ENCODE measurements at places on chromosomes 6 and 20. TPM values are rescaled to one million over a fixed set of nuclear protein-coding genes. Genes with fewer than 3 reads are reported as not detected.
A peak's percentile ranks its signal among the peaks of the same experiment; 100 is the strongest.

The SCRT2 gene
- not detected for polyA plus RNA-seq

GRCh38 chr6:154318721-154319120 lies 37.9 kb downstream of the IPCEF1 start:
- DNase-seq = no peak

GRCh38 chr6:16592223-16592911 lies 168.9 kb downstream of the ATXN1 start:
- DNase-seq = no peak

GRCh38 chr6:128513878-128514277 lies 6.5 kb downstream of the PTPRK start:
- DNase-seq = no peak

- no peak for DNase-seq
Measured at GRCh38 chr20:21515300-21516179, 1.7 kb upstream of the NKX2-2 start.

DNA sequence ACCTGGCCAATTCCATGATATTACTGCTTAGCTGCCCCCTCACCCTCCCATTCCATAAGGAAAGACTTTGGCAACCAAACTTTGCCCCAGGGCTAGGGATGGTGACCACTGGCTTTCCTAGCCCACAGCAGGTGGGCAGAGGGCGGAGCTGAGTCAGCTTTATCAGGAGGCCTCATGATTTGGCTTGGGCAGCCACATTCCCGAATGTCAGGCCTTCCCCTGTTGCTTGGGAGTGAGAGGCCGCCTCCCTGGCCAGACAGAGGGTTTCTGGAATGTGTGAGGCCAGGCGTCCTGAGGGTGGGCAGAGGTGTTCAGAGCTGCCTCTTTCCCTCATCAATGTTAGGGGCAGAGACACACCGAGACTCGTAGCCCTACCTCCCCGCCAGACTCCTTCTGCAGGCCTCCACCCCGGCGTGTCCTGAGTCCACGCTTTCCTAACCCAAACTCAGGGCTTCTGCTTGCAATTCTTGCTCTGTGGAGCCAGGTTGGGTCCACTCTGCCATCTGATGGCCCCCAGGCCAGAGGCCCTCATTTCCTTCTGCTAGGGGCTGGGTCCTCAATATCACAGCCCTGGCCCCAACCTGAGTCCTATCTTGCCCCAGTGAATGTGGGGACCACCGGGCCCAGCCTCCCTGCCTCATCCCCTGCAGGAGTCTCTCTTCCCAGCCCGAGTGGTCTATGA lies 19.3 kb downstream of the UQCC2 start:
- no peak for DNase-seq

The NFS1 gene
- polyA plus RNA-seq = 19.3 TPM

DNA sequence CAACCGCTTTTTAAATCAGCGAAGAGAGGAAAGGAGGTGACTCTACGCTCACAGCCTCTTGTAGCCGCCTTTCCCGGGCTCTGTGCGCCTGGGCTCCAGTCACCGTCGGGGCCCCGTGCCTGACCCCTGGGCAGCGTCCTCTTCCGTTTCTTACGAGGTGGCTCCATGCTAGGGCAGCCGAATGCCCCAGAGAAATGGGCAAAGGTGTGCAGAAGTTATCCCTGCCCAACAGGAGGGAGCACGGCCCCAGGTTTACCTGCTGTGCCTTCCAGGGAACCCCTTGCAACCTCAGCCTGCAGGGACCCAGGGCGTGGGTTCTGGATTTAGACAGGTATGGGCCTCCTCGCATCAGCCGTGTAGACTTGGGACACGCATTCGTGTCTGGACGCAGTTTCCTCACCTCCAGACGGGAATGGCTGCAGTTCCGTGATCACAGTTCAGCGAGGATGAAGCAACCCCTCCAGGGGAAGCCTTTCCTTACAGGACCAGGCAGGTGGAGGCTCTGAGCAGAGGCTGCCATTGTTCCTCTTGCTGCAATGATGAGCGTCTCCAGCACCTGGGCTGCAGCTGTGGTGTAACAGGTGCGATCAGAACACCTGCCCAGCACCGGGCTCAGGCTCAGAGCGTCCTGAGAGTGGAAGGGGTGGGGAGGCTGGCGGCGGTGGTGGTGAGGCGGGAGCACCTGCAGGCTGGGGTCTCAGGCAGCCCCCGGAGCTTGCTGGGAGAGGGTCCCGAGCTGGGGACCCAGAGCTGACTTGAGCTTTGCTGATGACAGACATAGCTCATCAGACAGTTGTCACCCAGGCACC lies 81.3 kb upstream of the BHLHE23 start:
- no peak for DNase-seq

GRCh38 chr6:75492386-75493153 lies 1.0 kb downstream of the FILIP1 start:
- DNase-seq = no peak

The PRIM2 gene
- 14.4 TPM for polyA plus RNA-seq

DNA sequence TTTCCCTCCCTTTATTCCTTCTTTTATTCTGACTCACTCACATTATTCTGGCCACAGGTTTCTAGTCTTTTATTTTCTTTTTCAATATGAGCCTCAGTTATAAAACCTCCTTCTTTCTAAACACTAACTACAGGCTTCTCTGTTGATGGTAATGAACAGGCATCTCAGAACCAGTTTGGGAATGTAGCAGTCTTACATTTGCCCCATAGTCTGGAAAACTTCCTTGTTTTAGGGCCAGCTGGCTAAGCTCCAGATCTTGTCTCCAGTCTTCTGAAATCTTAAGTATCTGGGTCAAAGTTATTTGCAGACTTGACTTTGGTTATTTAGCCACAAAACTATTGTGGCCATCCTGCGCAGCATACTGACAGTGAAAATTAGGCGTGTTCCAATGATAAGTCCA lies 97.0 kb upstream of the MAN1A1 start:
- DNase-seq = peak; percentile 61

- no peak for DNase-seq
Measured at GRCh38 chr6:15058200-15059061, 187.4 kb upstream of the JARID2 start.

The LCA5 gene
- polyA plus RNA-seq = 10.2 TPM

DNA sequence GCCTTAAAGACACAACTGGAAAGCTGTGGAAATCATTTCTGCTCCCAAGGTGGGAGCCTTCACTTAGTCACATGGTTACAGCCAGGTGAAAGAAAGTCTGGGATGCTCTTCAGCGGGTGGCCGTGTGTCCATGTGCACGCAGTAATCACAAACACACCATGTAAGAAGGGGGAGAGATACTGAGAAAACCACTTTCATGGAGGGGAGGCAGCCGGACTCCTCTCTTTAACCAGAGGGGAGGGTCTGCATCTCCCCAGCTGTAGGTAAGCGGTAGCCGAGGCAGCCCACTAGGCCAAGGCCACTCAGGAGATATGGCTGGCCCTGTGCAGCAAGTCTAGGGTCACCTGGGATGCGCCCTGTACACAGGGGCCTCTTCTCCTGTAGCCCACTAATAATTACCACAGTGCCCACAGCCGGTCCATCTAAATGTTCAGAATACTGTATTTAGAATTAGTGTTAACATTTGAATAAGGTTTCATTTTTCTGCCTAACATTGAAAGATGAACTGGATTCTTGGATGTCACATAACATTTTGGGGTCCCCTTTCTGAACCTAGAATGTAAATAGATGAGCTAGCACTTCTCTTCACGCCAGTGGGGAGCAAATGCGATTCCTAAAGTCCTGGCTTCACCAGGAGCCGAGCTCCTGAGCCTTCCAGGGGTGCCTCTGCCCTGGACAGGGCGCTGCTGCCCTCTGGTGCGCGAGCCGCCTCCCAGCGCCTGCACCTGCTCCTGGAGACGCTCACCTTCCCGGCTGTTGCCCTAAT lies 15.9 kb downstream of the GPR31 start:
- peak; percentile 6 for DNase-seq

- DNase-seq = no peak
Measured at GRCh38 chr6:139133262-139134063, 1.4 kb upstream of the HECA start.

The EPPIN gene
- polyA plus RNA-seq = 0.18 TPM

GRCh38 chr6:126033696-126034095 lies 47.4 kb downstream of the TRMT11 start:
- DNase-seq = peak; percentile 53

GRCh38 chr6:45886776-45887175 lies 128.9 kb downstream of the CLIC5 start:
- no peak for DNase-seq

DNA sequence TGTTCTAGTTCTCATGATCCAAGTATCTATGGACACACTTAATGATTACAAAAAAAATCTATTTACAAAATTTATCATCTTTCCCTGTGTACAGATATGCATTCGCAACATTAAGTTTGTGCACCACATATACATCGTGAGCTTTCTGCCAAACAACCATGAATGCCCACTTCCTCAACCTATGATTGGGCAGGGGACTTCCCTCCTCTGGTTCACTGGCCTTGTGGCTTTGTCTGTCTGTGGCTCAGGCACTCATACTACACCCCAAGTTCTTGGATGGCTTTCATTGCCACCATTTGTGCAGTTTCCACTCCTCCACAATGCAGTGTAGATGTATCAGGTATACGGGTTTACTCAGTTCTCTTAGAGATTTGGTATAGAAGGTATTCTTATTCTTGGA lies 74.9 kb downstream of the HS3ST5 start:
- DNase-seq = no peak

GRCh38 chr6:82987951-82988350 lies 77.7 kb downstream of the UBE3D start:
- no peak for DNase-seq

DNA sequence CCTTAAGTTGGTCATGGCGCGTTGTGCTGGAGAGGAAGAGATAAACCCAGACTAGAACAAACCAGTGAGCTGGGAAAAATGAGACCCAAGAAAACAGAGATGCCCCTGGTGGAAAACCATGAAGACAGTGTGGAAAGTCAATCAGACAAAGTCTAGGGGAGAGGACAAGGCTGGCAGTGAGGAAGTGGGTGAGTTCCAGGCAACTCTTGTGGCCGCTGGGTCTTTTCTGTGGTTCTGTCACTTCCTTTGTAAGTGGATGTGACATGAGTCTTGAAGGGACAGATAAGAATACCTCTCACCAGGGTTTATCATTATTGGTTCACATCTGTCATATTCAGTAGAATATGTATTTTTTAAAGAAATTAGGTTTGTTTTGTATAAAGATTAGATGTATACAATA lies 738.4 kb downstream of the DHX35 start:
- no peak for DNase-seq

- no peak for DNase-seq
Measured at GRCh38 chr6:101853231-101854085, 459.9 kb downstream of the GRIK2 start.

DNA sequence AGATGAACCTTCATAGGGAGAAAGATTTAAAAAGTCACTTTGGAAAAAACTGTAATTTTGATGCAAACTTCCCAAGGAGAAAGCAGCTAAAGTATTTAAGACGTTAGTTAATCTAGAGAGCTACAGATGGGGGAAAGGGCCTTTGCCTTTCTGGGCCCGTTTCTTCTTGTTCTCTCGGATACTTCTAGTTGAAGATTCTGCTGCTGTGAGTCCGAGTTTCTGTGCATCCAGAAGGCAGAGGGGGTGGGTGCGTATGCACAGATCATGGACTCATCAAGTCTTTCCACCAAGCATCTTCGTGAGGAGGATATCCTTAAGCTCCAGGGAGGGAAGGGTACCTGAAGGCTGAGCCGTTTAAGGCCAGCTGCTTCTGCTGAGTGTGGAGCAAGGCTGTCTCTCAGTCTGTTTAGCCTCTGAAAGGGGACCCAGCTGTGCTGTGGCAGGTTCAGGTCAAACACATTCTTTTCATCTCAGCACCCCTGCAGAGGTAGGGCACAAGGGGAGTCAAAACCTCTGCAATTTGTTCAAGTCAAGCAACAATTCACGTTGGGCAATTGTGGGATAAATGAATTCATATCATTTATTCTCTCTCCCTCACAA lies 4.3 kb downstream of the LAMP5 start:
- no peak for DNase-seq

The CD93 gene
- polyA plus RNA-seq = 194 TPM

DNA sequence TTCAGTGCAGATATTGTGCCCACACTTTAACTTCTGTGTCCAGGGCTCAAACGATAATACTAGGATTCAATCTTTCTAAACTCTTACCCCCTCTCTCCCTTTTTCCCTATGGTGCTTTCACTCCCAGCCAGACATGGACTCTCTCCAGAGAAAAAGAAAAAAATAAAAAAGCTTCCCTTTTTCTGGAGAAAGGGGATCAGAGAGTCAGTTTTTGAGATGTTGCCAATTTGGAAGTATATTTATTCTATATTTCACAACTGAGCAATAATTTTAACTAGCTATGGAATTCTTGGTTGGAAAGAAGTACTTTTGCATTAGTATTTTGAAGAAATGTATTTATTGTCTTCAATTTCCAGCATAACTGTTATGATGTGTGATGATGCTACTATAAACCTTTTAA lies 72.2 kb upstream of the ZFP64 start:
- peak; percentile 64 for DNase-seq

DNA sequence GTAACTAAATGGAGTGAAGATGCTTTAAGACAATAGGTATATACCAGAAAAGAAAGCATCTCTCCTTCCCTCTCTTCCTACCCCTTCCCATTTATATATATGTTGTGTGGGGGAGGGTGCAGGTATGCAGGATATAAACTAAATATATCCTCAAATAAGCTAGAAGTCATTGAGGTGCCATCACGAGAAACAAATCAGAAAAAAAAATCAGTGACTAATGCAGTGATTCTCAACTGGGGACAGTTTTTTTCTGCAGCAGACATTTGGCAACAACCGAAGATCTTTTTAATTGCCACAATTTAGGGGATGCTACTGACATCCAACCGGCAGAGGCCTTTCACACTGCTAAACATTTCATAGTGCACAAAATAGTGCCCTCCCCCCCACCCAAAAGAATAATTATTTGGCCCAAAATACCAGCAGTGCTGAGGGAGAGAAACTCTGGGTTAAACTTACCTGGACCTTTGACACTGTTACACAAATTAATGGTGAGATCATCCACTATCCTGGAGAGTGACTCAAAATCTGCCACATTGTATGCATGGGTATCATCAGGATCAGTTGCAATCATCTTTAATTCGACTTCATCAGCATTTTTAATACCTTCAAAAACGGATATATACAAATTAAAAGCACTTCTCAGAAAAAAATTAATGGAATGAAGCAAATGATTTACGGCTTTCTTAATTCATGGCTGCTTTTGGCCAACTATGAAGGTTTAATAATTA lies 55.0 kb downstream of the COL12A1 start:
- no peak for DNase-seq

DNA sequence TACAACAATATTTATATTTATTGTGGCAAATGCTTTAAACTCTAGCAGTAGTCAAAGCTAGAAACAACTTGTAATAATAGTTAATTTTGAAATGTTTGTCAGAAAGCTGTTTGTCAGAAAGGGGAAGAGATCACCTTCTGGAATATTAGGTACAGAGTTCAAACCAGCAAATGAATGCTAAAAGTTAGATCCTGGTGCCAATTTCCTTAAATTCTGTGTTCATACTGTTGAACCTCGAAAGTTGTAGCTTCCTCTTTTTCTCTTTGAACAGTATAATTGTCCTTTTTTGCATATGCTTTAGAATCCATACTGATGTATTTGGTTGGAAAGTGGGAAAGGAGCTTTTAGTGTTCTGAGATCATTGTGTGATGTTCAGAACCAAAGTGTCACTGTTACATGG lies 22.4 kb downstream of the ITCH start:
- DNase-seq = no peak

DNA sequence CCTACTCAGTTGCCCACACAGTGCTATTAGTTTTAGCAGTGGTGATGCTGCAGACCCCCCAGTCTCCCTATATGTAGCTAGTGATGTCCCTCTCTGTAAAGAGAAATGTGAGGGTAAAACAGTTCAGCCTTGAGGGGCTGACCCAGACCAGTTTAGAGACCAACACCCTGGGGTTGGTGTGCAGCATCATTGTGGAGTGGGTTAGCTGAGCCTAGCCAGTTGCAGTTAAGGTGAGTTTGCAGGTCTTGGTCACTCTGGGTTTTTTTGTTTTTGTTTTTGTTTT lies 401 bp upstream of the B3GALT4 start:
- DNase-seq = no peak

The GNMT gene
- 1.6 TPM for polyA plus RNA-seq
